NCI-H1105 treated with DMSO at 0.1 percent for 48 hours (cell line): ENCODE measurements at places on chromosomes 4 and X.
A peak's percentile ranks its signal among the peaks of the same experiment; 100 is the strongest.

DNA sequence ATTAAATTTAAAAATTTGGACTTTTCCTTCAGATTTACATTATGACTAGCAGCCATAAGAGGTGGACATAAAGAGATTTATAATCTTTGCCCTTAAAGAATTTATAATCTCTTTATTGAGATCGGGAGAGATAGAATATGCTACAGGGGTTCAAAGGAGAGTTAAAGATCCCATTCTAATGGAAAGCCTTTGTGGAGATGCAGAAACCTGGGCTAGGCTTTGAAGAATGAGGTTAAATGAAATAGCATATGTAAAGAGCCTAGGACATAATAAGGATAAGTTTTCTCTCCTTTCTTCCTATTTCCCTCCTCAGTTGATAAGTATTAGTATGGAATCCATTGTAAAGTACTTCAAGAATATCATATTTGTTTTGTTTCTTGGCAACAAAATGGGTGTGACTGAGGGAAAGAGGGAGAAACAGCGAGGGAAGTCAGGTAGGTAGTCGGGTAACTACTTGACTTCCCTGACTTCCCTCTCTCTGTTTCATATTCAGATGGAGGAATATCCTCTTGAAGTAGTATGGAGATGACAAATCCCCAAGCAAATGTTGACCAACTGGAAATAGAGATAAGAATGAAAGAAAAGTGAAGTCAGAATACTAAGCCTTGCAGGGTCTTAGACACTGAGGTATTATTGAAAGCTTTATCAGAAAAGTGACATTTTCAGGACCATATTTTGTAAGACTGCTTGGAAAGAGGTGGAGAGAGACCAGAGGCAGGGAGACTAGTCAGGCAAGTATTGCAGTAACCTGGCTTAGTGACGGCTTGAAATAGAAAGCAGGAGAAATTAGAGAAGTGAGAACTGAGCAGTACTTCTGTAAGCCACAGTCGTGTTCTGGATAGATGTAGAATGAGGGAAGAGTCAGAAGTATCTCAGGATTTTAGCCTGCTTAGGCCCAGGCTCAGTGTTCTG, 82.9 kb downstream of the PDLIM5 start:
- no peak for DNase-seq

GRCh38 chr4:184641022-184641421, 8.2 kb downstream of the CASP3 start:
- DNase-seq = no peak

GRCh38 chrX:15395789-15396188, 11.6 kb upstream of the VEGFD start:
- no peak for DNase-seq

DNA sequence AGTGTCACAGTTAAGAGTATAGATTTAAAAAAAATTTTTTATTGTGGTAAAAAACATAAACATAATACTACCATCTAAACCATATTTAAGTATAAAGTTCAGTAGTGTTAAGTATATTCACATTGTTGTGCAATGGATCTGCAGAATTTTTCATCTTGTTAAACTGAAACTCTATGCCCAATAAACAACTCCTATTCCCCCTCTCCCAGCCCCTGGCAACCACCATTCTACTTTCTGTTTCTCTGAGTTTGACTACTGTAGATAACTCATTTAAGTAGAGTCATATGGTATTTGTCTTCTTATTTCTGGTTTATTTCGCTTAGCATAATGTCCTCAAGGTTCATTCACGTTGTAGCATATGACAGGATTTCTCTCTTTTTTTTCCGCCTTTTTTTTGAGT, 112.4 kb downstream of the PTTG2 start:
- DNase-seq = no peak

GRCh38 chr4:139852612-139853269, 187.1 kb downstream of the MGST2 start:
- no peak for DNase-seq

GRCh38 chrX:17968367-17968766, 107.3 kb upstream of the RAI2 start:
- peak; percentile 57 for DNase-seq

GRCh38 chrX:8971116-8971515, 62.8 kb downstream of the FAM9B start:
- DNase-seq = peak; percentile 29

GRCh38 chr4:37453281-37453998, 208.9 kb downstream of the NWD2 start:
- peak; percentile 37 for DNase-seq

DNA sequence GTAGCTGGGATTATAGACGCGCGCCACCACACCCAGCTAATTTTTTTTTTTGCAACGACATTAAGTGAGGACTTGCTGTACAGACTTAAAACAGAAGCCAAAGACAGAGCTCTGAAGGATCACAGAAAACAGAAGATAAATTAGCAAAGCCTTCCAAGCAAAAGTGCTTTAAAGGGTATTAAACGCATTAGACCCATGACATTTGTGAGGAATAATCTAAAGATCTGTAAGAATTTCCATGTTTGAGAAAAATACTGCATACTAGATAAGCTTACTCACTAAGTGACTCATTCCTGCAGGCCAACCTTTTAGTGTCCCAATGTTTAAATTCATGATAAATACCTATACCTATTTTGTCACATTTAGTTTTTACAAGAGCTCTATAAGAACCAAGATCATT, 27.4 kb downstream of the SMARCA1 start:
- DNase-seq = no peak

GRCh38 chrX:17719711-17720110, 17.6 kb upstream of the SCML1 start:
- no peak for DNase-seq

DNA sequence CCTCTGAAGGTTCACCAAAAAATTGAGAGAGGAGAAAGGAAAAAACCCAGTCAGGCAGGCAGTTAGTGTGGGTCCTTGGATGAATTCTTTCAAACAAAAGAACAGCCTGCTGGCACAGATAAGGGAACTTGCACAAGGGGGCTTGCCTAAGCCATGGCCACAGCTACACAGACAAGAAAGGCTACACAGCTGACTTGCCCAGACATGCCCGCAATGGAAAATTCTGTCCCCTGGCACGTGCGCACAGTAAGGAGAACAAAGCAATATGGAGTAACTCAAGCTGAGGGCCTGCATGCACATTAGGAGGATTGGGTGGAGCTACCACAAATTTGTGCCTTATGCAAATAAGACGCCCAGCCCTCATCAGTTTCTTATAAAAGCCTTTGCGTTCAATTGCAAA, 512.5 kb upstream of the HTR2C start:
- DNase-seq = peak; percentile 14

GRCh38 chrX:131874300-131874699, 148.8 kb upstream of the STK26 start:
- no peak for DNase-seq

- no peak for DNase-seq
Measured at GRCh38 chrX:39984191-39984956, 113.4 kb downstream of the BCOR start.

DNA sequence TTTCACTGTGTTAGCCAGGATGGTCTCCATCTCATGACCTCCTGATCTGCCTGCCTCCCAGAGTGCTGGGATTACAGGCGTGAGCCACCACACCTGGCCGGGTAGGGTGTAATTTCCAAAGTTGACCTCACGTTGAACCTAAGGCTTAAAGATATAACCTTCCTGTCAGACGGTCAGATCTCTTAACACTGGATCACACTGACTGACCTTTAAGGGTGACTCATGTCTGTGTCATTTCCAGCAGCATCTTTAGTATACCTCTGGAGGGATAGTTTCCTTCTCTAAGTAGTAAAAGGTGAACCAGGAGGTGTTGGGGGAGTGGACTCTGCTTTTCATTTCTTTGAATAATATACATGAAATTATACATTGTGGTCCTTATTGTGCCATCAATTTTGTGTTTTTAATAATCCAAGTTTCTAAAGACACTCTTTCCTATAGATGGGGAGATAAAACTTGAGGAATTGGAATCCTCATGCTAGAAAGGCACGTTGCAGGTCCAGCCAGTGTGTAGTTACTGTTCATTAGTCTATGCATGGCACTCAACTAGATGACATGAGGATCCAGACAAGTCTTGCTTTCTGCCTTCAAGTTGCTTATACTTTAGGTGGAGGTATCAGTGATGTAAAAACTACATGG, 45.7 kb downstream of the ARHGAP10 start:
- no peak for DNase-seq

- no peak for DNase-seq
Measured at GRCh38 chr4:8907596-8908205, 36.1 kb upstream of the HMX1 start.

- peak; percentile 40 for DNase-seq
Measured at GRCh38 chrX:109818976-109819375, 85.9 kb upstream of the ACSL4 start.

DNA sequence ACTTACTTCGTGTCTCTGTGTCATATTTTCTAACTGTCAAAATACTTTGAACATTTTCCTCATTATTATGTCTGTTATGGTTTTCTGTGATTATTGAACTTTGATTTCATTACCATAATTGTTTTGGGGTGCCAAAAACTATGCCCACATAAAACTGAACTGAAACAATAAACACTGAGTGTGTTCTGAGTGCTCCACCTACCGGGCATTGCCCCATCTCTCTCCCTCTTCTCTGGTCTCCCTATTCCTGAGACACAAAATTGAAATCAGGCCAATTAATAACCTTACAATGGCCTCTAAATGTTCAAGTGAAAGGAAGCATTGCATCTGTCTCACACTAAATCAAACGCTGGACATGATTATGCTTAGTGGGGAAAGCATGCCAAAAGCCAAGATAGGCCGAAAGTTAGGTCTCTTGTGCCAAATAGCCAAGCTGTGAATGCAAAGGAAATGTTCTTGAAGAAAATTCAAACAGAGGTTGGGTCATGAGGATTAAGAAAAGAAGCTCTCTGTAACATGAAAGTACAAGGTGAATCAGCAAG, 972.3 kb downstream of the PCDH7 start:
- DNase-seq = no peak

DNA sequence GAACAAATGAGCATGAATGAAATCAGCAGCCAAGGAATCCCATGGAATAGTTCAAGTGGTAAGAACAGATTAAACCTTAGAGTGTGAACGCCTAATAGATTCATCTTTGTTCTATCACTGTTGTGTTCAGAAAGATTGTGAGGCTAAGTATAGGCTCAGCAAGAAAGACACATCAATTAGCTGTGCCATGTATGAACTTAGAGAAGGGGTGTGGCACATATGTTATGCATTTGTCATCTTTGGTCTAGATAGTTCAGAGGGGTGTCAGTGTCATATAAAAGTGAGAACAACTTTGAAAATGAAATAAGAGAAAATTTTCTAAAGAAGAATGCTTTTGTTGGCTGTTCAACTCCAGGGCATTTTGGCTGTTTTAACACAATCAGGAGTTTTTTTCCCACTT, 9.4 kb downstream of the DAPP1 start:
- no peak for DNase-seq

DNA sequence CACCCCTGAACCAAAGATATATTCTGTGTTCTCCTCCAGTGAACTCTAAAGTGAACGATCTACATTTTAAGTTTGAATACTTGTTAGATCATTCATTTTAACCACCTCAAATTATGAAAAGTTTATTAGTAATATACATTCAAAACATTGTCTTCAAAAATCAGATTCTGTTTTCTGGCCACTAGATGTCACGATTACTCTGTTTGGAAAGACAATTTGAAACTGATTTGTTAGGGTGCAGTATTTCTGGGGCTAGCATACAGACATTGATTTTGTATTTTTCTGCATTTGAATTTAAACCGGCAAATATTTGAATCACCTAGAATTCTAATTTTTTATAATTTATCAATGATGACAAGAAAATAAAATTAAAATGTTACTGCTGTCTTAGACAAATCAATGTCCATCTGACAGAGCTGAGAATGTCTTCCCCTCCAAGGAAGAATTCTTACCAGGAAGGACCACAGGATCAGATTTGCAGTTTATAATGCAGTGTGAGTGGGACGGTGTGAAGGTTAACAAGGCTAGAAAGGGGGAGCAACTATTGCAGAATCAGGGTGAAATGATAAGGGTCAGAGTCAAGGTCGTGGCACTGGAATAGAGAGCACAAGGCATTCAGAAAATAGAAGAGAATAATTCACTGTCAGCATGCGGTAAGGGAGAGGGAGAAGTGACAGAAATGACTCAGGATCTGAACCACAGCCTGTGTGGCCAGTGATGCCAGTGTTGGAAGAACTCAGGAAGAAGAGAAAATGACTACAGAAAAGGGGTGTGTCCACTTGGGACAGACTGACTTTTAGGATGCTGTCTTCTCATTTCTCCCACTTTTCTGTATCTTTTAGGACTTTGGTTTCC, 91.6 kb downstream of the ANXA10 start:
- peak; percentile 14 for DNase-seq

GRCh38 chr4:40875507-40876150, 125.9 kb downstream of the NSUN7 start:
- no peak for DNase-seq

GRCh38 chrX:104420907-104421306, 145.1 kb upstream of the IL1RAPL2 start:
- DNase-seq = no peak

- DNase-seq = no peak
Measured at GRCh38 chrX:107560041-107560440, 68.3 kb upstream of the PRPS1 start.

DNA sequence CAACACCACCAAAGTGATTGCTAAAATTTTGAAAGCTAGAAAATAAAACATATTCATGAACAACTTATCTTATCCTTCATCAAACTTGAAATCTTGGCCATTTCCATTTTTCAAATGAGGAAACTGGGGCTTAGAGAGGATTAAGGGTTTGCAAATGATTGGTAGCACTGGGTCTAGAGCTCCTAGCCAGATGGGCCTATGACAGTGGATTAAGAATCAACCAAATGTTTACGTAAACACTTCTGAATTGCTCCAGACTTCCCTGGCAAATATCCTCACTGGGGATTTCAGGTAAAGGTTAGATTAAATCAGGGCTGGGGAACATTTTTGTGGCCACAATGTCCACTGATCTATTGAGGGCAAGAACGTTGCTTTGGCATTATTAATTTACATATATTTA, 241.2 kb downstream of the ANK2 start:
- DNase-seq = no peak

GRCh38 chrX:1224954-1225353, 12.5 kb upstream of the CRLF2 start:
- no peak for DNase-seq

GRCh38 chr4:174278467-174278866, 5.0 kb downstream of the FBXO8 start:
- DNase-seq = no peak
